ENCODE measurements at places on chromosomes 2 and 18. TPM values are rescaled to one million over a fixed set of nuclear protein-coding genes. Genes with fewer than 3 reads are reported as not detected.

The BOLL gene
- not detected for total RNA-seq

DNA sequence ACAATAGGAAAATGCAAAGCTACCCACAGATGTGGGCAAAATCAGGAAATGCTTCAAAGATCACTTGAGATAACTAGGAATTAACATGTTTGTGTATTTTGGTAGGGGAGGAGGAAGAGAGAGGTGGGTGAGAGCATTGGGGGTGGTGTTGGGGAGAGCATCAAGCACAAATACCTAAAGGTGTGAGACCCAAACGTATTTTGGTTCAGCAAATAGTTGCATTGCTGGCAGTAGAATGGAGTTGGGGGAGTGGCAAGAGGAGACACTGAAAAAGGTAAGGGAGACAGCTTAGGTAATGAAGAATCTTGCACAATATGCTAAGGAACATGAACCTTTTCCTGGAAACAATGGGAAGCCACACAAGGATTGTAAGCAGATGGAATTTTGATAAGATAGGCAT, 1.5 kb upstream of the PELI1 start:
- DNase-seq = no peak

The LOXHD1 gene
- total RNA-seq = not detected

GRCh38 chr2:203892207-203892606, 24.6 kb downstream of the CTLA4 start:
- DNase-seq = no peak

DNA sequence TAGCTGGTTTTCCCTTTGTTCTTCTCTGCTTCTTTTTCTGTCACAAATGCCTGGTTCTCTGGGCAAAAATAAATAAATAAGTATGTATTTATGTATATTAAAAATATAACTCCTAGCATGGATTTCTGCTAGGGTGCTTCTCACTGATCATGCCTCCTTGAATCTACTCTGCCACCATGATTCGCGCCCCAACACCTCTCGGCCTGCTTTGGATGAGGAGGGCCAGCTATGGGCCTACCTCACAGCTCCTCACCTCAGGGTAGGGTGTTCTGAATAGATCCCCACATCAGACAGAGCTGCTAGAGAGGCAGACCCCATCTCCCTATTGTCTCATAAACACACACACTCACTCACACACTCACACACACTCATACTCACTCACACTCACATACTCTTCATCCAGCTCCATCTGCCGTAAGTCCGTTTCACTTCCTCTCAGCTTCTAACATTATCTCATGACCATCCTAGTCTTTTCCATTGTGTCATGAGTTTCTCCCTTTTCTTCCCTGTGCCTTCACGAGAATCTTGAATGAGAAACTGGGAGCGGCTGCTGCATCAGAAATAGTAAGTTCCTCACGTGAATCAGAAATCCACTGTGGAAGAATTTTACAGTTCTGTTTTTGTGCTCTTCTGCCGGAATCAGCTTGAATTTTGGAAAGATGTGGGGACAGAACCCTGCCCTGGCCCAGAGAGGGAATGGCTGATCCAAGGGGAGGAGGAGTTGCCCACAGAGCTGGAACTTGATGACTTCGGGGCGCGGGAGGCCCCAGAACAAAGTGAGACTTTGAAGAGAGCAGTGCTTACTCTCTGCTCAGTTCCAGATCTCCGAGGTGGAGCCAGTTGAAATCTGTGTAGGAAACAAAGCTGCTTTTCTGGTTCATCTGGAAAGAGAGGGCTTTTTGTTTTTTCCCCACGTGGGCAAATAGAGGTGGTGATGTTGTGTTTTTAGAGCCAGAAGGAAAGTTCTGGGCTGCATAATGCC, 20.9 kb downstream of the ANXA4 start:
- DNase-seq = no peak

GRCh38 chr2:146820672-146821071, 1024.2 kb upstream of the ACVR2A start:
- DNase-seq = peak; percentile 90

The NOSTRIN gene
- not detected for total RNA-seq
